ENCODE measurements at places on chromosomes 5 and 9.

- no peak for DNase-seq
These were observed 1.4 kb downstream of the NR3C1 start for GRCh38 chr5:143402017-143402552.

DNA sequence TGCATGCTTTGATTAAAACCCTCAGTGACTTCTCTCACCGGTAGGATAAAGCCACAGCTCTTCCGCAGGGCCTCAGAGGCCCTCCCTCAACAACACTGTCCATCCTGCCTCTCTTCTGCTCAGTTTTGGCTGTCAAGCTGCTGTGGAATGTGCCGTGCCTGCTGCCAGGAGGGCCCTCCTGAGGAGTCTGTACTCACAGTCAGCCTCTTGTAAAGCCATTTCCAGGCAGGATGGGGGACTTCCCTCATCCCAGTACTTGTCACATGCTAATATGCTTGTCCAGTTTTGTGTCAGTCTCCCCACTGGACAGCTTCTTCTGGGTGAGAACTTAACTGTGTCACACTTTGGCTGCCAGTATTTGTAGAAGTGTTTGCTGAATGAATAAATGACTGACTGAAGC, 13.9 kb upstream of the DDX41 start:
- no peak for DNase-seq

DNA sequence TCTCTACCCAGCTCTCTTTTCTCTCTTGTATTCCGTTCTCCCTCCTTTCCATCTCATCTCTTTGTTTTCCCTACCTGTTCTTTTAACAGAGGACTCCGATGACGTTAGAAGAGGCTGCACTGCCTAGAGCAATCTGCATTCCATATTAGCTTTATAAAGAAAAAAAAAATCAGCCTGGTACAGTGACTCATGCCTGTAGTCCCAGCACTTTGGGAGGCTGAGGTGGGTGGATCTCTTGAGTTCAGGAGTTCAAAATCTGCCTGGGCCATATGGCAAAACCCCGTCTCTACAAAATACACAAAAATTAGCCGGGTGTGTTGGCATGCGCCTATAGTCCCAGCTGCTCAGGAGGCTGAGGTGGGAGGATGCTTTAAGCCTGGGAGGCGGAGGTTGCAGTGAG, 49.0 kb downstream of the DAPK1 start:
- no peak for DNase-seq

DNA sequence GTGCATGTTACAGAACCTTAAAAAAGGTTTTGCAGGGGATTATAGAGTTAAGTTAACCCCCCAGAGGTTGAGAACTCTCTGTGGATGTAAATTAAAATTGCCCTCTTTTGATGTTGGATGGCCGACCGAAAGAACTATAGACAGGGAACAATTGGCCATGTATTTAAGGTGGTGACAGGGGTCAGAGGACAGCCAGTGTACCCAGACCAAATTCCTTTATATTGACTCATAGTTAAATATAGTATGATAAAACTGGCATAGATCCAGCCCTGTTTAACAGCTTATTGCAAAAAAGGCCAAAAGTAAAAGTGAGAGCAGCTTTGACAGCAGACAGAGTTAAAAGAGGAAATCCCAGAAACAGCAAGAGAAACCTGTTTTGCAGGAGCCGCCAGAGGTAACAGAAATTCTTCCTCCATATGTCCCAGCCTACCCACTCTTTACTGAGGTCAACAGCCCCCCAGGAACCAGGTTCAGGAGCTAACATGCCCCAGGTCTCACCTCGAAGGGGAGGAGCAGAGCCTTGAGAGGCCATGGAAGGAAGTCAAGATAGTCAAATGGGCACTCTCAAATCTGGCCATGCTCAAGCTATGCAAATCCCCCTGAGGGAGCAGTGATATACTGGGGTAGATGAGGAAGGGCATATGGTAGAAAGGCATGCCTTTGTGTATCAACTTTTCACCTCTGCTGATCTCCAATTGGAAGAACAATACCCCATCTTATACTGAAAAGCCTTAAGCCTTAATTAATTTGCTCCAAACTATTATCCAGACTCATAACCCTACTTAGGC, 156.4 kb upstream of the COX7C start:
- no peak for DNase-seq

GRCh38 chr5:68261569-68262065, 46.1 kb downstream of the PIK3R1 start:
- DNase-seq: no peak

DNA sequence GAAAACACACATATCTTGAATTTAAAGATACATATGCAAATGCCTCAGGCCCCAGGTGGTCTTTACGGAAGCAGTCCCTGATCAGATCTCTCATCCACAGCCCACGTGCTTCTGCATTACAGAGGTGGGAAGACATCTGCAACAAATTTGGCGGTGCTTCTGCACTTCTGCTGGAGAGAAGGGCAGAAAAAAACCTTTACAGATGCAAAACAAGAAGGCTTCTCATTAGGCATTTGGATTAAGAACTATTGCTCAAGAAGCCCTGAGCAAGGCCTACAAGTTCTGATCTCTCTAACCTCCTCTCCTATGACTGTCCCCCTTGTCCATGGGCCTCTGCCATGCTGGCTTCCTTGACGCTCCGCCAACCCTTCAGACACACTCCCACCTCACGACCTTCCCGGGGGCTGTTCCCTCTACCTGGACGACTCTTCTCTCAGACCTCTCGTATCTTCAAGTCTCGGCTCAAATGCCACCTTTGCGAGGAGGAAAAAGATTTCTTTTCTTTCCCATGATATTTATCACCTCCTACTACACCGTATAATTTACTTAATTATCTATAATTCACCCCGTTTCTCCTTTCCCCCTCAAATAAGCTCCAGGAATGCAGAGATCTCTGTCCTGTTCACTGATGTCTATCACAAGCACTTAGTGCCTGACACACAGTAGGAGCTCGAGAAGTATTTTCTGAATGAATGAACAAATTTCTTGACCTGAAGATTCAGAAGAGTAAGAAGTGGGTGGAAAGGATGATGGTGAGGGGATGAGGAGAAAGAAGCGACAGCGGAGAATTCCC, 1.1 kb downstream of the MTMR12 start:
- DNase-seq: no peak

- DNase-seq: no peak
These were observed 159.9 kb downstream of the OLFM1 start for GRCh38 chr9:135247227-135247930.

- DNase-seq: peak; percentile 67
These were observed 31.7 kb upstream of the PRXL2C start for GRCh38 chr9:96686638-96687335.

DNA sequence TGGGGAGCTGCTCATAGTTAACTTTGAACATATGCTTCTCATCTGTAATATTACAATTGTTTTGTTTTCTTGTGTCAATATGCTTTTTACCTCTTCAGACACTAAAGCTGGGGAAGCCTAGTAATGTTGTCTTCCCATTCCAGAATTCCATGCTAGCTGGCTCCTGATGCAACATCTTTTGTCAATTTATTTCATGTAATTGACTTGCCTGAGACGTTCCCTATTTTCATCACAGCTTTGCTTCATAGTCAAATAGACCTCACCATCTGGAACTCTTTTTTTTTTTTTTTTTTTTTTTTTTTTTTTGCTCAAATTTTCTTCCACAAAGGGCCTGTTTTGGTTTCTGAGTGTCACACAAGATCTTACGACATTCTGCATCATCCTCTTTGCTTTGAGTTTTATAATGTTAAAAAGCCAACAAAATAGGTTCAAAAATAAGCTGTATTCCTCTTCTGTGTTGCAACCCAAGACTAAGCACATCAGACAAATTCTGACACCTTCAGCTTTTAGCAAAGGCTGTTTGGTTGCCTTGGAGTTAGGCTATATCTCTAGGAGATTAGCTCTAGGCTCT, 235.2 kb downstream of the NR3C1 start:
- DNase-seq: no peak

DNA sequence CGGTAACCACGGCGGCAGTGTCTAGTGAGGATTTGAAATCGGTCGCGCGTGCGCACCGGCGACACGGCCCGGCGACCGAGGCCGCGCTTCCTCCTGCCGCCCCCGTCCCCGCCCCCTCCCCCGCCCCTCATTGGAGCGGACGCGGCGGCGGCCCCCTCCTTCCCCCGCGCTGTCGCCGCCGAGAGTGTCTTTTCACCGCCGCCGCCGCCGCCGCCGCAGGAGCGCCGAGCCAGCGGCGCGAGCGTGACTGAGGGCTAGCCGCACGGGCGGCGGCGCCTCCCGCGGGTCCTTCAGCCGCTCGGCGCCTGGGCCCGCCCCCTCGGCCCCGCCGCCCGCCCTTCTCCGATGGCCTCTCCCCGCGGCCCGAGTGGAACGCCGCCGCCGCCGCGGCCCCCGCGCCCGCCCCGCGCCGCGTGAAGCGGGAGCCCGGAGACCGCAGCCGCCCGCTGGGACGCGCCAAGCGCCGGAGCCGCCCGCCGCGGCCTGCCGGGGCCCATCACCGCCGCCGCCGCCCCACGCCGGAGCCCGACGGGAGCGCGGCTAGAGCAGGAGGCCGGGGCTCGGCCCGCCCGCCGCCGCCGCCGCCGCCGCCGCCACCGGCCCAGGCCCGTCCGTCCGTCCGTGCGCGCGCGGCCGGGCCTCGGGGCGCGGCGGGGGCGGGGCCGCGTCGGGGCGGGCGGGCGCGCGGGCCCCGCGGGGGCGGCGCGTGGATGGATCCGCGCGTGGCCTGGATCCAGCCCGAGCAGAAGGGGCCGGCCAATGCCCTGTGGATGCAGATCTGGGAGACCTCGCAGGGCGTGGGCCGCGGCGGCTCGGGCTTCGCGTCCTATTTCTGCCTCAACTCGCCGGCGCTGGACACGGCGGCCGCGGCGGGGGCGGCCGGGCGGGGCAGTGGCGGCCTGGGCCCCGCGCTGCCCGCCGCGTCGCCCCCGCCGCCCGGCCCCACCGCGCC, at the start of gene TENT4A:
TENT4A (plus strand) TSS at position 159 of the 952 bp plus-strand sequence; CDS start at position 711, 552 bp downstream.
- no peak for DNase-seq

GRCh38 chr9:130639124-130639765, 25.1 kb upstream of the PRDM12 start:
- no peak for DNase-seq

GRCh38 chr5:134524272-134524825, 1.1 kb upstream of the JADE2 start:
- peak; percentile 57 for DNase-seq

- DNase-seq: no peak
These were observed 26.6 kb upstream of the C9orf72 start for GRCh38 chr9:27599870-27600238.

GRCh38 chr5:107314330-107314729, 356.4 kb downstream of the EFNA5 start:
- no peak for DNase-seq

DNA sequence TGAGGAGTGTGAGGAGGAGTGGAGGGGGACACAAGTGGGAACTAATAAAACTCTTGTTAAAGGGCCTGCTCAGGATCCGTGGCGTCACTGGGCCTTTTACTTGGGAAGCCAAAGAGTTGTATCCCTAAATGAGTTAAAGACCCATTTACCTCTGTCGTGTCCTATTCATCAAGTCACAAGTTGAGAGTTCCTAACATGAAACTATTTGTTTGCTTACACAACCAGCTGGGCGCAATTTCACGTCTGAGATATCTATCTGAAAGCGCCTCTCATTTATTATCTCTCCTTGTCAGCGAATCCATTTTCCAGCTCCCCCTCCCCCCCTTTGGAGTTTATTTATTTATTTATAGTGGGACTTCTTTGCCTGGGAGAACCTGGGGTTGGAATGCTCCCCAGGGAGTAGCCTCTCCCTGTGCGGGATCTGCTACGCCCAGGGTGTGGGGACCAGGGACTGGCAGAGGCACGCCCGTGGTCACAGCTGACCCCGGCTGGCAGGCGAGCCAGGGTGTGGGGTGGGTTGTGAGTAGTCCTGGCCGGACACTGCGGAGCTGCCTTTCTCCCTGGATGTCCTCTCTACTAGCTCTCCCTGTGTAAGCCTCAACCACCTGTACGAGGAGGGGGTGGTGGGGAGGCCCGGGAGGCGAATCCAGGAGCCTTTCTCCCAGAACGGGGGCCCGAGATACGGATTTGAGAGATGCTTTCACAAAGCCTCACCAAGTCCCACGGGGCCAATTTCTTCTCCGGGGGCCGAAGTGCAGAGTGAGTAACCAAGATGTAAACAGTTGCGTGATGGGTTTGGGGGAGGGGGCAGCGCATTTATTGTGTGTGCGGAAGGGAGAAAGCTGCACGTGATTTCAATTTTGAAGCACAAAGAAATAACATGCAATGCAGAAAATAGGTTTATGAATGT, 15.3 kb downstream of the NR2F1 start:
- DNase-seq: no peak

- DNase-seq: no peak
These were observed 73.6 kb upstream of the RETREG1 start for GRCh38 chr5:16690243-16690852.

GRCh38 chr5:167614294-167615021, 677.0 kb upstream of the WWC1 start:
- no peak for DNase-seq

- no peak for DNase-seq
These were observed 33.0 kb downstream of the ELOVL7 start for GRCh38 chr5:60811105-60811504.

GRCh38 chr5:118832974-118833373, 155.4 kb downstream of the DTWD2 start:
- DNase-seq: no peak

GRCh38 chr9:135043345-135043744, 44.1 kb upstream of the OLFM1 start:
- DNase-seq: no peak

DNA sequence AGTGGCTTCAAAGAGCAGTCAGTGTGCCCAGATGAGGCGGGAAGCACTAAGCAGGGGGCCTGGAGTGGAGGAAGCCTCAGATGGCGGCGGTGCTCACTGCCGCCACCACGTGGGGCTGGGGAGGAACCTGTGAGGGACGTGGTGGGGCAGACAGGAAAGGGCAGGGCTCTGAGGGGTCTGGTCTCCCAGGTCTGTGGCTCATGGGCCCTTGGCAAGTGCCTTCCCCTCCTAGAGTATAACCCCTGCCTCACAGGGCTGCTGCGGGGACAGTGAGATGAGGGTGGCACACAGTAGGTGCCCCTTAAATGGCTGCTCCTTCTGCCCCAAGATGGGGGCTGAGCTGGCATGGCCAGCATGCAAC, 26.6 kb downstream of the NR5A1 start:
- DNase-seq: no peak

DNA sequence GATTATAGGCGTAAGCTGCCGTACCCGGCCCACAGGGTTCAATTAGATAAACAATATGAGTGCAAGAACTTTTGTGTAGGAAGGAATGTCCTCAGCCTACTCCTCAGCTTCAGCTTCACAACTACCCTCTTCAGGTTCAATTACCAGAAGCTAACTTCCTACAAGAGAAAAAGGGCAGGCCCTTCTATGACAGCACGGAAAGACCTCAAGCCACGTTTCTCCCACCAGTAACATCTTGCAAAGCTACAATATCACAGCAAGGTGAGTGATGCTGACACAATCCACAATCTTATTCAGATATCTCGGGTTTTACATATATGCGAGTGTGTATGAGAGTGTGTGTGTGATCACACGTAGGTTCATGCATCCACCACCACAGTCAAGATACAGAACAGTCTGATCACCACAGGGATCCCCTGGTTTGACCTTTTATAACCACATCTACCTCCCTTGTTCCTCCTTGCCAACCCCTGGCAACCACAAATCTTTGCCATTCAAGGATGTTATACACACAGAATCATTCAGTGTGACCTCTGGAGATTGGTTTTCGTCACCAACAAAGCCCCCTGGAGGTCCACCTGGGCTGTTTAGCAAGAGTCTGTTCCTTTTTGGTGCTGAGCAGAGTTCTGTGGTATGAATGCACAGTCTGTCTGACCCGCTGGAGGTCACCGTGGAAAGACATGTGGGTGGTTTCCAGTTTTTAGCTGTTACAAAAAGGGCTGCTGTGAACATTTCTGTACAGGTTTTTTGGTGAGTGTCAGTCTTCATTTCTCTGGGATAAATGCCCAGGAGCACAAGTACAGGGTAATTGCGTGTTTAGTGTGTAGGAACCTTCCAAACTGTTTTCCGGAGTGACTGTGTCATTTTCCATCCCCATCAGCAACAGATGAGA, 38.2 kb downstream of the IPPK start:
- DNase-seq: peak; percentile 32

All from stimulated activated CD8-positive, alpha-beta memory T cell treated with anti-CD3 and anti-CD28 coated beads, Interleukin-15, amount 100 ng/mL, for 48 hours (primary cell).